ENCODE measurements at places on chromosomes 5 and 9. TPM values are rescaled to one million over a fixed set of nuclear protein-coding genes. Genes with fewer than 3 reads are reported as not detected.
A peak's percentile ranks its signal among the peaks of the same experiment; 100 is the strongest.

- DNase-seq, result no peak
- H3K4me1 ChIP-seq, result peaks cover 2% of the 10 kb centered on the region
- peaks cover 48% of the 10 kb centered on the region for H3K27me3 ChIP-seq
- no peaks in the 10 kb centered on the region for H3K36me3 ChIP-seq
- no peak overlapping the region for H3K27ac ChIP-seq
- H3K4me3 ChIP-seq, result no peak overlapping the region
Measured at GRCh38 chr9:32378993-32379729, 5.3 kb upstream of the ACO1 start.

DNA sequence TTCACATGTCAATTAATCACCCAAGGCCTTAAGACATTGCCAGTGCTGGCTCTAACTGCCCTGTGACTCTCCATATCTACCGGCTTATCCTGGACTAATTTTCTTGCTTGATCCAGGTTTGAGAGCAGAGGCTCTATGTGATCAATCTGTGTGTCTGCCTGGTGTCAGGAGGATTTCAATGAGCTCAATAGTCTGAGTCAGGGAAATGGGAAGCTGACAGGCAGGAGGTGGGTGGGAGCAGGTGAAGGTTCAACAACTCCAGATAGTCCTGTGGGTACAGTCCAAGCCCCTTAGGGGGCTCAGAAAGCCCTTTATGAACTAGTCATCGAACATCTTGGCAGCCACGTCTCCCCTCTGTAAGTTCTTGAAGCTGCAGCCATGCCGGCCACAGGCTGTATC is 72.2 kb downstream of the SHB start:
- no peaks in the 10 kb centered on the region for H3K27me3 ChIP-seq
- H3K4me3 ChIP-seq, result no peak overlapping the region
- no peak overlapping the region for H3K27ac ChIP-seq

- H3K4me1 ChIP-seq, result no peaks in the 10 kb centered on the region
- H3K4me3 ChIP-seq, result no peak overlapping the region
- no peaks in the 10 kb centered on the region for H3K27me3 ChIP-seq
- H3K36me3 ChIP-seq, result peaks cover 38% of the 10 kb centered on the region
- no peak for DNase-seq
- H3K27ac ChIP-seq, result no peak overlapping the region
Measured at GRCh38 chr9:135941288-135941995, 19.7 kb downstream of the UBAC1 start.

GRCh38 chr9:78918976-78919375 is 622.1 kb downstream of the PSAT1 start:
- DNase-seq, result no peak
- no peaks in the 10 kb centered on the region for H3K4me1 ChIP-seq
- H3K27ac ChIP-seq, result no peak overlapping the region
- H3K27me3 ChIP-seq, result no peaks in the 10 kb centered on the region

DNA sequence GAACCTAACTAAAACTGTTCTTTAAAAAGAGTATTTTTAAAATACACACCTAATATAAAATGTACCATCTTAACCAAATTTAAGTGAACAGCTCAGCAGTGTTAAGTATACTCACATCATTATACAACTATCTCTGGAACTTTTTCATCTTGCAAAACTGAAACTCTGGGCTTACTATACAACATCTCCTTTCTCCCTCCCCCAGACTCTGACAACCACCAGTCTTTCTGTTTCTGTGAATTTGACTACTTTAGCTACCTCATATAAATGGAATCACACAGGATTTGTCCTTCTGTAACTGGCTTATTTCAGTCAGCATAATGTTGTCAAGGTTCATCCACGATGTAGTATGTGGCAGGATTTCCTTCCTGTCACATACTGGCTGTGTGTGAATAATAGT is 93.5 kb downstream of the FOXD1 start:
- no peaks in the 10 kb centered on the region for H3K36me3 ChIP-seq
- no peaks in the 10 kb centered on the region for H3K4me1 ChIP-seq
- H3K27me3 ChIP-seq, result peaks cover 17% of the 10 kb centered on the region
- H3K27ac ChIP-seq, result no peak overlapping the region
- DNase-seq, result no peak
- no peak overlapping the region for H3K4me3 ChIP-seq

GRCh38 chr5:149794487-149794971 is 64.4 kb downstream of the PPARGC1B start:
- peaks cover 2% of the 10 kb centered on the region for H3K4me1 ChIP-seq
- no peak overlapping the region for H3K4me3 ChIP-seq
- peaks cover 28% of the 10 kb centered on the region for H3K27me3 ChIP-seq
- H3K27ac ChIP-seq, result no peak overlapping the region
- H3K36me3 ChIP-seq, result no peaks in the 10 kb centered on the region

DNA sequence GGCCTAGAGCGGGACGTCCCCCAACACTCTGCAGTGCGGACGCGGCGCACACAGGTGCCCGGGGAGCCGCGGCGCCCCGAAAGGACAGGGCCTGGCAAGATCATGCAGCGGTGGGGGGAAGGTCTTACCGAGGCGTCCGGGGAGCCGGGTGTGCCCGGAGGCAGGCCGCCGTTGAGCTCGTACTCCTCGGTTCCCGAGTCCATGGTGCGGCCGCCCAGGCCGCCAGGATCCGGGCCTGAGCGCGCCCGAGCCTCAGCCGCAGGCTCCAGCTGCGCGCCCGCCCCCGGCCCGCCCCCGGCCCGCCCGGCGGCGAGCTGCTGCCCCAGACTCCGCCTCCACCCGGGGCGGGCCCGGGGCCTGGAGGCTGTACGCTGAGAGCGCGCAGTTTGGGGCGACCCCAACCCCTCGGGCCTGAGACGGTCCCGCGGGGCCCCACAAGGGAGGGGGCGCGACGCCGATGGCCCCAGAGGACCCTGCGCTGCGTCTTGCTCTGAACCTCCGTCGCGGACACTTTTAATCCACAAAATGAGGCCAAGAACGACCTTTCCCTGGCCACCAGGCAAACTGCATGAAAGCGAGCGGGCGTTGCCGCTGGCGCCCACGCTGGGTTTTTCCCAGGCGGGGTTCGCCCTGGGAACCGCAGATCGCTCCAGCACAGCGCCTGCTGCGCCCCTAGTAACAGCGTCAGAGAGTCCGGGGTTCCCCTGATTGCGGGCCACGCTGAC is at the start of gene NINJ1:
TSS of gene NINJ1 (minus strand) at position 237 of the 725 bp plus-strand sequence. CDS start at position 203, 34 bp downstream.
- H3K27me3 ChIP-seq, result peaks cover 2% of the 10 kb centered on the region
- H3K4me3 ChIP-seq, result peak within 1 kb of the TSS; percentile 82
- peak within 1 kb of the TSS; percentile 97 for H3K27ac ChIP-seq
- peak; percentile 49 for DNase-seq

DNA sequence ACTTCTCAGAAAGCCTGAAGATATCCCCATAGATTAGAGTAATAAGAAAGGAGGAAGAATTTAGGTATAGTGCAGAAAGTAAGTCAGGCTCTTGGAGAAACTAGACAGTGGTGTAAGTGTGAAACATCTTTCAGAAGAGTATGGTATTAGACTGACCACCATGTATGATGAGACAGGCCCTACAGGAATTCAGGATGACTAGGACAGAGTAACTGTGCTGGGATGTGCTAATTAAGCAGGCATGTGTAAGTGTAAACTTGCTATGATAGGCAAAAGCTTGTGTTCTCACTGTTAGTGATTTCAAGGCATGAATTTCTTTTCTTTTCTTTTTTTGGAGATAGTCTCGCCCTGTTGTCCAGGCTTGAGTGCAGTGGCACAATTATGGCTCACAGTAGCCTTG is 70.8 kb downstream of the RAB24 start:
- H3K4me1 ChIP-seq, result no peaks in the 10 kb centered on the region
- peak overlapping the region; percentile 34 for H3K27ac ChIP-seq
- DNase-seq, result no peak
- no peak overlapping the region for H3K4me3 ChIP-seq

- H3K27me3 ChIP-seq, result no peaks in the 10 kb centered on the region
- H3K27ac ChIP-seq, result peak overlapping the region; percentile 31
- no peak overlapping the region for H3K4me3 ChIP-seq
- H3K4me1 ChIP-seq, result peaks cover 20% of the 10 kb centered on the region
Measured at GRCh38 chr5:54908774-54909525, 76.4 kb downstream of the ESM1 start.

GRCh38 chr9:8718121-8718725 is 918.6 kb upstream of the DMAC1 start:
- H3K36me3 ChIP-seq, result no peaks in the 10 kb centered on the region
- H3K27ac ChIP-seq, result no peak overlapping the region
- no peaks in the 10 kb centered on the region for H3K27me3 ChIP-seq
- no peak overlapping the region for H3K4me3 ChIP-seq
- DNase-seq, result no peak

DNA sequence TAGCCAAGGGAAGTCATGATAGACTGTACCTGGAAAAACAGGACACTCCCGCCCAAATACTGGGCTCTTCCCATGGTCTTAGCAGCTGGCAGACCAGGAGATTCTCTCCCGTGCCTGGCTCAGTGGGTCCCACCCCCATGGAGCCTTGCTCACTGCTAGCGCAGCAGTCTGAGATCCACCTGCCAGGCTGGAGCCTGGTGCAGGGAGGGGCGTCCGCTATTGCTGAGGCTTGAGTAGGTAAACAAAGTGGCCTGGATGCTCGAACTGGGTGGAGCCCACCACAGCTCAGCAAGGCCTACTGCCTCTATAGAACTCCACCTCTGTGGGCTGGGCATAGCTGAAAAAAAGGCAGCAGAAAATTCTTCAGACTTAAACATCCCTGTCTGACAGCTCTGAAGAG is 10.1 kb upstream of the THG1L start:
- H3K27ac ChIP-seq, result no peak overlapping the region
- no peak overlapping the region for H3K4me3 ChIP-seq
- DNase-seq, result no peak
- H3K4me1 ChIP-seq, result no peaks in the 10 kb centered on the region
- H3K36me3 ChIP-seq, result no peaks in the 10 kb centered on the region

DNA sequence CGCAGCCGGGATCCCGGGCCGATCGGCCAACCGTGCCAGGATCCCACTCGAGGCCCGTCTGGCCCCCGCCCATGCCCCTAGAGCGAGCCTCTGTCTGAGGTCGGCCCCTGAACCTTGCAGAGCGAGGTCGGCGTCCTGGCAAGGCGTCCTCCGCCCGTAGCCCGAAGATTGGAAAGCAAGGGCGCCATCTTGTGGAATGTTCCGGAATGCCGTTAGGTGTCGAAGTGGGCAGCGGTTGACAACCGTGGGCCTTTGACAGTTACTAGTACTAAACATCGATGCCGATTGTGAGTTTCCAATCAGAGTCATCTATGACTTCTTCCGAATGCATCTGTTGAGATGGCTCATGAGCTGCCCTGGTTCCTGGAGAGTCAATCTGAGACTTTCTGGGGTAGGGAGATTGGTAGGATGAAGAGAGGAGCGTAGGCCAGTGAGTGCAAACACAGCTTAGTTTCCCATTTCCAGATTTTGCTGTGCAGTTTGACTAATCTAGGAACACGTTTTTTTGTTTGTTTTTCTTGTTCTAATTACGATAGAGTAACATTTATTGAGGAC is 923 bp upstream of the PLK2 start:
- H3K27ac ChIP-seq, result no peak overlapping the region
- DNase-seq, result peak; percentile 89
- peaks cover 29% of the 10 kb centered on the region for H3K4me1 ChIP-seq
- peak overlapping the region; percentile 91 for H3K4me3 ChIP-seq

DNA sequence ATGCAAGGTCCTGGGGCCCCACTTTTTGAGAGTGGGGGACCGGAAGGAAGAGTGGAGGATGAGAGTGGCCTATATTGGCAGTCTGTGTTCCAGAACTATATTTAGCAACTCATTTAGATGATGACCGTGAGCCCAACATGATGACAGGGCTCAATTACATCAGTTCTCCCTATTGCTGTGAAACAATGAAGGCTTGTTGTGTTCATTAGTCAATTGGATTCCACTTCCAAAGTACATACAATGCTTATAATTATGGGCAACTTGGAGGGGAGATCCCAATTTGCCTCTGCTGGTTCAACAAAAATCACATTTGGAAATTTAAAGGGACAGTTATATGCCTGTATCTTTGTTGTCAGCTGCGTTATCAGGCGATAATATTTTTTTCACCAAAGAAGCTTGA is 91.1 kb downstream of the TARS1 start:
- H3K27ac ChIP-seq, result no peak overlapping the region
- no peak for DNase-seq

GRCh38 chr5:133778636-133779035 is 166.3 kb upstream of the FSTL4 start:
- DNase-seq, result no peak
- H3K36me3 ChIP-seq, result no peaks in the 10 kb centered on the region
- H3K4me1 ChIP-seq, result no peaks in the 10 kb centered on the region
- no peak overlapping the region for H3K4me3 ChIP-seq
- H3K27ac ChIP-seq, result no peak overlapping the region
- peaks cover 6% of the 10 kb centered on the region for H3K27me3 ChIP-seq

DNA sequence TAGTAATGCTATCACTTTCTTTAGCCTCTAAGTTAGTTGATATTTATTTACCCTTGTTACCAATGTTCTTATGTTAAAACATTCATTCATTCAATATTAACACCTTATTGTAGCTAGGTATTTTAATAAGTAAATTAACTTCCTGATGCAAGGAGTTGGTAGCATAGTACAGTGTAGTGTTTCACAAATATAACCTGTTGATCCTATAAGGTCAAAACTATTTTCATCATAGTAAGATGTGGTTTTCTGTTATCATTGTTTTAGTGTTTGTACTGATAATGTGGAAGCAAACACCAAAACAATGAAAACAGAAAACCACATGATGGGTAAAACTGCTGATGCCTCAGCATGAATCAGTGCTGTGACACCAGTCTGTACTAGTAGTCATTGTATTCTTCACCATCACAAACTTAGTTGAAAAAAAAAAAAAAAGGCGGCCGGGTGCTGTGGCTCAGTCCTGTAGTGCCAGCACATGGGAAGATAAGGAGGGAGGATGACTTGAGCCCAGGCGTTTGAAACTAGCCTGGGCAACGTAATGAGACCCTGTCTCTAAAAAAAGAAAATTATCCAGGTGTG is 36.5 kb downstream of the ZCCHC7 start:
- peaks cover 9% of the 10 kb centered on the region for H3K4me1 ChIP-seq
- no peak overlapping the region for H3K4me3 ChIP-seq
- no peak overlapping the region for H3K27ac ChIP-seq
- peaks cover 15% of the 10 kb centered on the region for H3K36me3 ChIP-seq

- H3K36me3 ChIP-seq, result peaks cover 24% of the 10 kb centered on the region
- H3K4me3 ChIP-seq, result no peak overlapping the region
- H3K27me3 ChIP-seq, result no peaks in the 10 kb centered on the region
- no peak for DNase-seq
Measured at GRCh38 chr9:128258326-128258725, 17.5 kb downstream of the GOLGA2 start.

C1QTNF2 gene
- total RNA-seq, result 0.11 TPM

TMEM203 gene
- total RNA-seq, result 36.2 TPM

CTNND2 gene
- total RNA-seq, result 143 TPM

GLDC gene
- total RNA-seq, result 11.3 TPM

ITK gene
- not detected for total RNA-seq

CDKN2B gene
- 1.2 TPM for total RNA-seq

GOLM1 gene
- total RNA-seq, result 112 TPM

TMEM215 gene
- total RNA-seq, result not detected

NUTM2F gene
- total RNA-seq, result not detected

CTXN3 gene
- not detected for total RNA-seq

FCN1 gene
- not detected for total RNA-seq

TNFAIP8 gene
- total RNA-seq, result 8.0 TPM

SLC25A2 gene
- 1.1 TPM for total RNA-seq

ATP6V1G1 gene
- 121 TPM for total RNA-seq

SLC6A18 gene
- total RNA-seq, result not detected

PPP3R2 gene
- total RNA-seq, result not detected

TAF1L gene
- not detected for total RNA-seq

All from progenitor cell of endocrine pancreas (in vitro differentiated cells).